ENCODE measurements at places on chromosomes 12 and 14.

- no peak for DNase-seq
Observed at GRCh38 chr14:42504433-42504832, 897.8 kb downstream of the LRFN5 start.

DNA sequence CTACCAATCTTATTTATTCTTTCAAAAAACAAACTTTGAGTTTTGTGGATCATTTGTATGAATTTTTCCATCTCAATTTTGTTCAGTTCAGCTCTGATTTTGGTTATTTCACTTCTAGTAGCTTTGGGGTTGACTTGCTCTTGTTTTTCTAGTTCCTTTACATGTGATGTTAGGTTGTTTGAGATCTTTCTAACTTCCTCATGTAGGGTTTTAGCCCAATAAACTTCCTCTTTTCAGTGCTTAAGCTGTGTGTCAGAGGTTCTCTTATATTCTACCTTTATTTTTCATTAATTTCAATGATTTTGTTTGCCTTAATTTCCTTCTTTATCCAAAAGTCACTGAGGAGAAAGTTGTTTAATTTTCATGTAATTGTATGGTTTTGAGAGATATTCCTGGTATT is 860.4 kb upstream of the FBXO33 start:
- no peak for DNase-seq

- DNase-seq = peak; percentile 10
Observed at GRCh38 chr12:109760031-109760929, 46.7 kb downstream of the FAM222A start.

GRCh38 chr12:11564984-11565651 is 84.4 kb upstream of the ETV6 start:
- no peak for DNase-seq

GRCh38 chr14:29804481-29805266 is 123.0 kb downstream of the PRKD1 start:
- DNase-seq = no peak

DNA sequence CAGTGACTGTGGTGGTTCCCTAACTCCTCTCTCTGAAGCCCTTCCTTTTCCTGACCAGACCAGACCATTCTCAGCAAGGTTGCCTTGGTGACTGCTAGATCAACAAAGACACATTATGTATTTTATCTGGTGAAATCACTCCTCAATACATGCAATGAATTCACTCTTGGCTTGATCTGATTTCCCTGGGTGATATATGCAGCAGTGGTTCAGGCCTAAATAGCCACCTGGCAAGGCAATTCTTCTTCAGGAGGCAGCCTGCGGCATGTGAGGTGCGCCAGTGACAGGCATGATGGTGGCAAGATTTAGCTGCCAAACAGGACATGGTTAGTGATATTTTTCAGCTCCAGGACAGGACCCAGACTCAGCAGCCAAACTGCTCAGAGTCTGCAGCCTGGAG is 350.3 kb upstream of the CCDC196 start:
- DNase-seq = no peak

DNA sequence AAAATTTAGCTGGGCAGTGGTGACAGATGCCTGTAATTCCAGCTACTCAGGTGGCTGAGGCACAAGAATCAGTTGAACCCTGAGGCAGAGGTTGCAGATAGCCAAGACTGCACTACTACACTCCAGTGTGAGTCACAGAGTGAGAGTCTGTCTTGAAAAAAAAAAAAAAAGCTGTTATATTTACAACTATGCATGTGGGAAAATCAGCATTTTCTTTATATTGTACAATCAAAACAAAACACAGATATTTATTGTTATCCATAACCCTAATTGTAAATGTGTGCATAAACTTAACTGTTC is 12.5 kb downstream of the C1R start:
- DNase-seq = no peak

DNA sequence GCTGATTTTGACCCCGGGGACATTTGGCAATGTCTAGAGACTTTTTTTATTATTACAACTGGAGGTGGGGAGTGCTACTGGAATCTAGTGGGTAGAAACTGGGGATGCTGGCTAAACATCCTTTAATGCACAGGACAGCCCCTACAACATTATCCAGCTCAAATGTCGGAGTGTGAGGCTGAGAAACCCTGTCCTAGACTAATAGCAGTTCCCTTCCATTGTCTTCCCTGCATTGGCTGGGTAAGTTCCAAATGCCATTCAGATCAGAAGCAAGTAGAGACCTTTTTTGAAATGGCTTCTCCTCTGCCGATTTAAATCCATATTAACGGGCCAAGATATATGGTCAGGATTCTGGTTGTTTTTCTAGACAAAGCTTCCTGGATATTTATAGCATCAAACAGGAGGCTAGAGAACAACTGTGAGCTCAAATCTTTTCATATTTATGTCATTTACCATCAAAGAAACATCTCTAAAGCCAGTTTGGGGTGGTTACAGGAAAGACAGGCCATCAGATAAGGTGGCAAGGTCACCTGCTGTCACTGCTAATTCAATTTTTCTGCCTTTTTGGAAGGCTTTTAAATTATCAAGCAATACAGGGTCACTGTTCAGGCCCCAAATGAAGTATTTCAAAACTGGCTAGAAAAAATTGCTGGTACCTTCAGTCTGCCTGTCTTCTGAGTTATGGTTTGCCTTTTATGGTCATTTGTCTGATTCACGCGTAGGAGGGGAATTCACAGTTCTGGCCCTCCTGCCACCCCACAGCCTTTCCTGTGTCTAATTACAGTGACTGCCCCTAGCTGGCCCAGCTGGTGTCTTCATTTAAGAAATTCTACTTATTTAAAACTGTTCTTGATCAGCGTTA is 20.1 kb upstream of the AKAP5 start:
- DNase-seq = no peak

GRCh38 chr12:2691006-2691344 is 103.8 kb upstream of the FKBP4 start:
- DNase-seq = no peak

- no peak for DNase-seq
Observed at GRCh38 chr12:20482491-20483054, 114.2 kb downstream of the PDE3A start.

- DNase-seq = no peak
Observed at GRCh38 chr14:95039993-95040348, 117.4 kb downstream of the DICER1 start.

DNA sequence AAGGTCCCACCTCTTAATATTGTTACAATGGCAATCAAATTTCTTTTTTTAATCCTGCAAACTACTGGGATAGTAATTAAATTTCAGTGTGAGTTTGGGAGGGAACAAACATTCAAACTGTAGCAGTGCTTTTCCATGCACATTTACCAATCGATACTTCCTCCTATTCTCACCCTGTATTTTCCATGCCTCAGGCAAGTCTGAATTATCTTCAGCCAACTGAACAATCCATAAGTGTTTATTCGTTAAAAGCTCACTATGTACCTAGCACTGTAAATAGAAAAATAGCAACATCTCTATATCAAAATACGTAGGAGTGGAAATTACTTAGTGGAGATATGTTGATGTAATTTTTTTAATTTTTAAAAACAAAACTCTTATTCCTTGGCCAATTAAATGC is 43.5 kb downstream of the CCDC177 start:
- no peak for DNase-seq

GRCh38 chr14:57486767-57487379 is 6.8 kb downstream of the CCDC198 start:
- DNase-seq = no peak

DNA sequence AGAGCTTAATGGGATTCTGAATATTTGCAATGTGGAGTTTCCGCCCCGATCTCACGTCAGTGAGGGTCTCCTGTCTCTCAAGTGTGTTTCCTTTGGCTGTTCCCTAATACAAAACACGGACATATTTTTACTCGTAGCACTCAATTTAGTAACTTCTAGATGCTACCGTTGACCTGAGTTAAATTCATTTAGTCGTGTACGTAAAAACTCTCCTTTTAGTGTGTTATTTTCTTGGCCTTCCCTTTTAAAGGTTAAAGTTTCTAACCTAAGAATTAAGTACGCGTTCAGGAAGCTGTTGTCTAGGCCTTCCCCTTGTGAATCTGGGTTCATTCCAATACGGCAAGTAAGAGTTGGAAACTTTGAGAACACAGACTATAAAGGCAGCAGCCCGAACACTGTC is 64.4 kb downstream of the DDX51 start:
- no peak for DNase-seq

DNA sequence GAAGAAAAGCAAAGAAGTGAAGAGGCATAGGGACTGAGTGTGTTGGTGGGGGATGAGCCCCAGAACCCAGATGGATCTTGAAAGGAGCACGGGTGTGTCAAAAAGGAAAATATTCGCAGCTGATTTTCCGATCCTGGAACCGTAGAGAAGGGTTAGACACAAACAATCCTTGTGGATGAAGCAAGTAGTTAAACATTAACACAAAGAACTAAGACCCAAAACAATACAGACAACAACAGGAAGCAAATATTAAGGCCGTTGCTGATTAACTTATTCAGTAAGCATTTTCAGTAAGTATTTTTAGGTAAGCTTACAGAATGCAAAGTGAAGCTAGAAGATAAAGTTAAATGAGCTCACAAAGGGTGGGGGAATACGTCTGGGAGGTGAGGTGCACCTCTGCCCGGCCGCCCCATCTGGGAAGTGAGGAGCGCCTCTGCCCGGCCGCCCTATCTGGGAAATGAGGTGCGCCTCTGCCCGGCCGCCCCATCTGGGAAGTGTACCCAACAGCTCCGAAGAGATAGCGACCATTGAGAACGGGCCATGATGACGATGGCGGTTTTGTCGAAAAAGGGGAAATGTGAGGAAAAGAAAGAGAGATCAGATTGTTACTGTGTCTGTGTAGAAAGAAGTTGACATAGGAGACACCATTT is 62.8 kb upstream of the PRB2 start:
- no peak for DNase-seq

DNA sequence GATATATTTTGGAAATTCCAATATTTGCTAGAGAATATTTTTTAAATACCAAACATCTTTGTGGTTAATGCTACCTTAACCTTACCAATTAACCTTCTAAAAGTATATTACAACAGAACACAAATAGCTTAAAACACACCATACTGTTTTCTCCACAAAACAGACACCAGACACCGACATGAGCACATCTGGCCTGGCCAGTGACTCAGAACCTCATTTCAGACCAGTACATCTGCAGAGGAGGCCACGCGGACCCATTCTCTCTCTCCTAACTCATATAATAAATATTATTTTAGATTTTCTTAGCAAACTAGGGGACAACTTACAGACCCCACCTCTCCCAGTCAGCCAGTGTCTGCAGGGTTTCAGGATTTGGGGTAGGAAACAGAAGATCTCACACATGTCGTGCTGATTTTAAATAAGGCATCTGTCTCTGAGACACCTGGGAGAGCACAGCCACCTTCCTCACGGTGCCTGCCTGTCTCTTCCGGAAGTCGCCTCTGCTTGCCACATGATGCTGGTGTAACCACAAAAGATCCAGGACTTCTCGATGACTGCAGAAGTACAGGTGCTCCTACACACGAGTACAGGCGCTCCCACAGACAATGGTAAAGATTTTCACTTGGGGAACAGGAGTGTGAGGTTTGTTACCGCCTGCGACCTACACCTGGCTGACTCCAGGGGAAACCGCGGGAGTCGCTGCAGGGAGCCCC is 9.7 kb upstream of the ANKLE2 start:
- peak; percentile 38 for DNase-seq

- no peak for DNase-seq
Observed at GRCh38 chr14:97315790-97316189, 518.6 kb downstream of the VRK1 start.

DNA sequence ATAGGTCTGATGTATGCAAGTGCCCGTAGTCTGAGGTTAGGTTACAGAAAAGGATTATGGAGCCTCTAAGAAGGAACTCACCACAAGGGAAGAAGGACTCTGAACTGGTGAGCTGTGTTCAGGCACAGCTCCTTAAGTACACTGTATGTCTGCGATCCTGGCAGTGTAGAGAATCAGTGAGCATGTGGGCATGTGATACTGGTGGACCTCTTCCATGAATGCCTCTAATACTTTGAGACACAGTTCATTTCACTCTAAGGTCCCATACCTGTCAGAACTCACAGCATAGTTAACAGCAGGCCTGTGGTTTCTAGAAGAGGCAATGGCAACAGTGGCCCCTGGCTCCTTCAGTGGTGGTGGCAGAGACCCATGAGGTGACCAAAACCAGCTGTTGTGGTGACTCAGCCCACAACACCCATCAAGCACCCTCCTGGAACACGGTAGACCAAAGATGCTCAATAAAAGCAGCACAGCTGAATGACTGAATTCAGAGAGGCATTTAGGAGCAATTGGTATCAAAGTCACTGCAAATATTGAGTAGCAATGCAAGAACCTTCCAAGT is 6.9 kb upstream of the OR6J1 start:
- DNase-seq = no peak

DNA sequence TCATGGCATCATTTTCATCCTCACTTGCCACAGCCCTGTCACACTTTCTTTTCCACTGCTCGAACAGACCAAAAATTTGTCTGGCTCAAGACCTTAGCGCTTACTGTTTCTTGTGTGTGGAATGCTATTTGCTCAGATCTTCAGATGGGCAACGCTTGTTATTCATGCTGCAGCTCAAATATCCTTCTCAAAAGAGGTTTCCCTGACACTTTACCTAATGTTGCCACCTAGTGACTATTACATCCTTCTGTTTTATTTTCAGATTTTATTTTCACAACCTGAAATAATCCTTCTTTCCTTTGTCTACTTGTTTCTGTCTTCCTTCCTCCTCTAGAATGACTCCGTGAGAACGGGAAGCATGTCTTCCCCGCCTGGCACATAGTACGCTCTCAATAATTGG is 5.6 kb downstream of the FBXO33 start:
- no peak for DNase-seq

DNA sequence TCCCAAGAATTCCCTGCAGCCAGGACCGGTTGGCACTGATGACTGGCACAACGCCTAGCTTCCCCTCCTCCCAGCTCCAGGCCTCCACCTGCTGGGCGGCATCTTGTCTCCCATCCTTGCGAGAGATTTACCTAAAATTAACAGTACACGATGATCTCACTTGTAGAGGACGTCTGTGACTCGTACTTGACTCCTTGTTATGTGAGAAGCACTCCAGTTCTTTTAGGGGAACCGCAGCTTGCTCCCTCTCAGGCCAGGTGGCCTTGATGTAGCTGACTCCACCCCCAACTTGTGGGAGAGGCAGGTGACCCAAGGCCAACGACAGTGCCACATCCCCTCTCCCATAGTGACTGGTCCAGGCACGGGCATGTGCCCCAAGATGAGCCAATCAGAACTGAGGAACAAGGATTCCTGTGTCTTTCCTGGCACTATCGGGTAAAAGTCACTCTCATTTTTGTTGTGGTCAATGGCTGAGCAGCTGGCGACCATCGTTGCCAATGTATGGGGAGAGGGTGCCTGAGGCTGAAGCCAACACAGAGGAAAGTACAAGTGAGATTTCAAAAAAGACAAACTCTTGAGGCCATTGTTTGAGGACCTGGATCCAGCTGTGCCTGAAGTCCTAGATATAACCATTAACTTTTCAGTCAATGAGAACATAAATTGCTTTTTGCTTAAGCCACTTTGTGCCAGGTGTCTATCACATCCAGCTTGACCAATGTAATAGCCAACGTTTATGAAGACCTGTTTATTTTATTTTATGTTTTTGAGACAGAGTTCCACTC is 208.7 kb downstream of the RBM19 start:
- no peak for DNase-seq
